Heart right ventricle (tissue), 16 donors: ENCODE measurements at places on chromosomes 13 and 19. TPM values are rescaled to one million over a fixed set of nuclear protein-coding genes. Genes with fewer than 3 reads are reported as not detected.

Gene STAP2
- 1.5 TPM for total RNA-seq

Gene ZNF829
- total RNA-seq, result 4.1 TPM

Gene MAST1
- total RNA-seq, result not detected

Gene PCSK4
- total RNA-seq, result 0.53 TPM

Gene C5AR2
- 0.85 TPM for total RNA-seq

DNA sequence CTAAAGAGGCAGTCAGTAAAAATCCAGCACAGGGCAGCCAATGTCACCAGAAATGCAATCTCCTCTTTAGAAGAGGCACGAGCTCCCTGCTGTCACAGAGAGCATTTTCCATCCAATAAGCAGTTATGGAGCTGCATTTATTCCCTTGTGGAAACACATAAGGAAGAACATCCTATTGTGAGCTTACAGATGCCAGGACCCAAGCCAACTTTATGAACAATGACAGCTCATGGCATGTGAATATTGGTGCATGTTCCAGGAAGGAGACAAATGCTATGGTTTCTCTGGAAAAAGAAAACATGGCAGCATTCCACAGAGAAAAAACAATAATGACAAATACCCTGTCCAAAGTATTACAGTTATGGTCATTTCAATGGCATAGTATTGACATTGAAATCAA is 955.6 kb downstream of the UQCRFS1 start:
- no peak for DNase-seq
- H3K36me3 ChIP-seq, result no peaks in the 10 kb centered on the region
- peaks cover 9% of the 10 kb centered on the region for H3K27me3 ChIP-seq
- H3K4me1 ChIP-seq, result no peaks in the 10 kb centered on the region
- no peak overlapping the region for H3K4me3 ChIP-seq

- H3K27ac ChIP-seq, result peak overlapping the region; percentile 93
- H3K36me3 ChIP-seq, result no peaks in the 10 kb centered on the region
- peaks cover 16% of the 10 kb centered on the region for H3K4me1 ChIP-seq
- H3K27me3 ChIP-seq, result no peaks in the 10 kb centered on the region
These were observed 920 bp upstream of the UBE2L5 start for GRCh38 chr13:30421093-30422053.

DNA sequence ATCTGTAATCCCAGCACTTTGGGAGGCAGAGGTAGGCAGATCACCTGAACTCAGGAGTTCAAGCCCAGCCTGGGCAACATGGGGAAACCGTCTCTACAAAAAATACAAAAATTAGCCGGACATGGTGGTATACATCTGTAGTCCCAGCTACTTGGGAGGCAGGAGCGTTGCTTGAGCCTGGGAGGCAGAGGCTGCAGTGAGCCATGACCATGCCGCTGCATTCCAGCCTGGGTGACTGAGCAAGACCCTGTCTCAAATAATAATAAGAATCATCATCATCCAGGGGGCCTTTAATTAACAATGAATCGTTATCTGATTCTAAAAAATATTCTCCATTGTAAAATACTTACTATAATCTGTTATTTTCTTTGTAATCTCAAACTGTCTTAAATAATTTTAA is 283.4 kb downstream of the DACH1 start:
- H3K4me1 ChIP-seq, result no peaks in the 10 kb centered on the region
- no peaks in the 10 kb centered on the region for H3K36me3 ChIP-seq
- H3K4me3 ChIP-seq, result no peak overlapping the region
- H3K27me3 ChIP-seq, result no peaks in the 10 kb centered on the region
- no peak for DNase-seq
- no peak overlapping the region for H3K27ac ChIP-seq

GRCh38 chr19:21698215-21698614 is 69.2 kb downstream of the ZNF100 start:
- DNase-seq, result no peak
- H3K4me1 ChIP-seq, result no peaks in the 10 kb centered on the region
- H3K36me3 ChIP-seq, result no peaks in the 10 kb centered on the region
- H3K4me3 ChIP-seq, result no peak overlapping the region
- H3K27ac ChIP-seq, result no peak overlapping the region
- peaks cover 3% of the 10 kb centered on the region for H3K27me3 ChIP-seq

- DNase-seq, result no peak
- H3K27ac ChIP-seq, result no peak overlapping the region
- H3K4me3 ChIP-seq, result no peak overlapping the region
- H3K4me1 ChIP-seq, result peaks cover 29% of the 10 kb centered on the region
- H3K27me3 ChIP-seq, result no peaks in the 10 kb centered on the region
These were observed 11.3 kb downstream of the RGCC start for GRCh38 chr13:41468631-41469030.

GRCh38 chr13:32525766-32526165 is 12.8 kb downstream of the N4BP2L2 start:
- H3K27me3 ChIP-seq, result no peaks in the 10 kb centered on the region
- DNase-seq, result no peak
- H3K4me1 ChIP-seq, result peaks cover 55% of the 10 kb centered on the region
- no peak overlapping the region for H3K27ac ChIP-seq
- no peak overlapping the region for H3K4me3 ChIP-seq

DNA sequence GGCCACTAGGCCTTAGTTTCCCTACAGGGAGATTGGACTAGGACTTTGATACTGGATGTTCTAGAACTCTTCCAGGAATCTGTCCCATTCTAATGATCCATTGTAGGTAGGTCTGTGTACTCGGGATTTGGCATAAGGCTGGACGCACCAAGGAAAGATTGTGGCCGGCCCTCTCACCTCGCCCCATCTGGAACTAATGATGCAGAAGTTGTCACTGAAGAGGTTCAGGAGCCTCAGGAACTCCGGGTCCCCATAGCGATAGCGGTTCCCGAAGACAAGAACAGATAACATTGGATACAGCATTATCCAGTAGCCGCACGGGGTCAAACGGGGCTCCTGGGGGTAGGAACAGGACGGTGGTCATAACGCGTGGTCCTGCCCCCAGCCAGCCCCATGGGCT is 11.2 kb downstream of the EGLN2 start:
- peaks cover 61% of the 10 kb centered on the region for H3K4me1 ChIP-seq
- peaks cover 31% of the 10 kb centered on the region for H3K36me3 ChIP-seq
- peak overlapping the region; percentile 45 for H3K4me3 ChIP-seq
- H3K27ac ChIP-seq, result no peak overlapping the region
- no peak for DNase-seq
- H3K27me3 ChIP-seq, result no peaks in the 10 kb centered on the region

DNA sequence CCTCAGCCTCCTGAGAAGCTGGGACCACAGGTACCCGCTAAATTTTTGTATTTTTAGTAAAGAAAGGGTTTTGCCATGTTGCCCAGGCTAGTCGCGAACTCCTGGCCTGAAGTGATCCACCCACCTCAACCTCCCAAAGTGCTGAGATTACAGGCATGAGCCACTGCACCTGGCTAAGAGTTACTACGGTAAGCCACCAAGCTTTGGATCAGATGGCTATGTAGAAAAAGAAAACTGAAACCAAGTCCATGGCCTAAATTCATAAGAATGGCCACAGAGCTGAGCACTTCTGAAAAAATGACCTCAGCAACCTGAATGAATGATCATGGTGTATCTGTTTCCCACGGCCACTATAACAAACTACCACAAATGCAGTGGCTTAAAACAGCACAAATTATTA is 9.4 kb downstream of the OPA3 start:
- no peak for DNase-seq
- H3K4me3 ChIP-seq, result no peak overlapping the region
- H3K4me1 ChIP-seq, result peaks cover 19% of the 10 kb centered on the region

GRCh38 chr13:90951663-90952062 is 395.8 kb upstream of the MIR17HG start:
- no peak overlapping the region for H3K27ac ChIP-seq
- no peak for DNase-seq
- H3K4me3 ChIP-seq, result no peak overlapping the region
- no peaks in the 10 kb centered on the region for H3K36me3 ChIP-seq
- no peaks in the 10 kb centered on the region for H3K27me3 ChIP-seq

GRCh38 chr19:12872941-12873890 is 8.0 kb downstream of the DNASE2 start:
- H3K36me3 ChIP-seq, result peaks cover 2% of the 10 kb centered on the region
- H3K4me3 ChIP-seq, result no peak overlapping the region
- H3K27ac ChIP-seq, result no peak overlapping the region
- peaks cover 6% of the 10 kb centered on the region for H3K27me3 ChIP-seq
- peaks cover 9% of the 10 kb centered on the region for H3K4me1 ChIP-seq

GRCh38 chr13:31706105-31706504 is 33.2 kb upstream of the RXFP2 start:
- no peaks in the 10 kb centered on the region for H3K4me1 ChIP-seq
- no peaks in the 10 kb centered on the region for H3K36me3 ChIP-seq
- no peak overlapping the region for H3K4me3 ChIP-seq
- no peak for DNase-seq
